ENCODE measurements at places on chromosomes 13 and 19.

- no peak for DNase-seq
Measured at GRCh38 chr13:44159633-44160279, 213.9 kb upstream of the SERP2 start.

DNA sequence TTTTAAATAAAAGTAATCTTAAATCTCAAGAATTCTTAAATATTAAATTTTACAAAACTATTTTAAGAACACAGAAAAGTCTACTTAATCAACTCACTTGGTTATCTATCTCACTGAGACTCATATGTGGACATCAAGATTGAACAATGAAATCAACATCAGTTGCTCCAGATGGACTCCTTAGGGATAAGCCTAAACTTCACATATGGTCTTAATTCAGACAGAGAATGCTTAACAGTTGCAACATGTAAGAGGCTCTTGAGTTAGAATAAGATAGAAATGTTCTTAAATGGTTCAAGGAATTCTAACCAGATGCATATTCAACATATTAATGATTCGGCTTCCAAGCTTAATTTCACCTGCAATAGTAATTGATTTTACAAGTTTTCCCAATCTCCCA lies 1730.9 kb downstream of the PCDH9 start:
- DNase-seq, result peak; percentile 5

GRCh38 chr13:21518617-21519144 lies 59.6 kb upstream of the ZDHHC20 start:
- DNase-seq, result no peak

GRCh38 chr19:49573009-49573408 lies 7.3 kb downstream of the NOSIP start:
- DNase-seq, result no peak

GRCh38 chr19:56245121-56245740 lies 27.3 kb upstream of the EDDM13 start:
- DNase-seq, result no peak

Measured in eye (tissue), 1 donor.